ENCODE measurements at places on chromosomes 6 and 20. TPM values are rescaled to one million over a fixed set of nuclear protein-coding genes. Genes with fewer than 3 reads are reported as not detected.

CFAP61 gene
- not detected for polyA plus RNA-seq

UNC5CL gene
- 1.6 TPM for polyA plus RNA-seq

MAP7 gene
- 1.6 TPM for polyA plus RNA-seq

RARS2 gene
- 27.3 TPM for polyA plus RNA-seq

DNA sequence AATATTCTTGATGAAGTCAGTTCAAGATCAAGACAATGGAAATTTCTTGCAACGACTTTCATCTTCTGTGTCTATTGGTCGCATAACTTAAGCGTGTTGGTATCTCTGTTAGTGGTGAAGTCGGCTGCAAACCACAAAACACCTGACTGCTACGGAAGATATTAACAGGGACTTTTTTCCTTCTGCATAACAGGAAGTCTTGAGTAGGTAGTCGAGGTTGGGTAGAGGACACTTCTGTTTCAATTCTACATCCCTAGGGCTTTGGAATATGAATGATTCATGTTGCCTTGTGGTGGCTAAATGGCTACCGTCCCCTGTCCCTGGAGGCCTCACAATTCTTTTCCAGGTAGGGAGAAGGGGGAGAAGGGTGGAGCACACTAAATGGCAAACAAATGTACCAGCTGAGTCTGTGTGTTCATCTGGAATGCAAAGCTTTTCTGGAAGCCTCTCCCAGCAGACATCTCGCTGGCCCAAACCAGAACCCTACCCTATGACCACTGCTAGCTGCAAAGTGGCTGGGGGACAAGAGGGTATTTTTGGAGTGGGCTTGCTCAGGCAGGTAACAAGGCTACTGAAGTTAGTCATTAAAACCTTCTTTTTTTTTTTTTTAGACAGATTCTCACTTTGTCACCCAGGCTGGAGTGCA is 34.6 kb upstream of the NKX2-2 start:
- no peak for DNase-seq

- peak; percentile 7 for DNase-seq
These were observed 115.6 kb downstream of the TMEM170B start for GRCh38 chr6:11653028-11653583.

DNA sequence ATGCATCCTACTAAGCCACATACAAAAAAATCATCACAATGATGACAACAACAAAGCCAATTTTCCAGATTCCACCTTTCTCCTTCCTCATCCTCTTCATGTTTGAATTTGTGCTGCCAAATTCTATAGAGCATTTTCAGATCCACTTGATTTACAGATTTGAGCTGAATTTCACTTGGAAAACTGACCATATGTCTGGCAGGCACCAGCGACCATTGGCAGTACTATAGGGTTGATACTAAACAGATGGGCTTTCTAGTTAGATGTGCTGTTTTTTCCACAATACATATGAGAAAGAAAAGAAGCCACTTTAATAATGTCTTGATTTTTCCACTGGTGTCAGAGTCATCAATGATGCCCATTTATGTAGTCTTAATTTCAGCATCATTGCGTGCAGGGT is 127.0 kb downstream of the PHACTR3 start:
- DNase-seq = no peak

- no peak for DNase-seq
These were observed 29.6 kb upstream of the SAYSD1 start for GRCh38 chr6:39144481-39145173.

- no peak for DNase-seq
These were observed 21.1 kb downstream of the FOXC1 start for GRCh38 chr6:1630771-1631217.

- no peak for DNase-seq
These were observed 4.5 kb downstream of the RIPOR2 start for GRCh38 chr6:24931296-24931695.

DNA sequence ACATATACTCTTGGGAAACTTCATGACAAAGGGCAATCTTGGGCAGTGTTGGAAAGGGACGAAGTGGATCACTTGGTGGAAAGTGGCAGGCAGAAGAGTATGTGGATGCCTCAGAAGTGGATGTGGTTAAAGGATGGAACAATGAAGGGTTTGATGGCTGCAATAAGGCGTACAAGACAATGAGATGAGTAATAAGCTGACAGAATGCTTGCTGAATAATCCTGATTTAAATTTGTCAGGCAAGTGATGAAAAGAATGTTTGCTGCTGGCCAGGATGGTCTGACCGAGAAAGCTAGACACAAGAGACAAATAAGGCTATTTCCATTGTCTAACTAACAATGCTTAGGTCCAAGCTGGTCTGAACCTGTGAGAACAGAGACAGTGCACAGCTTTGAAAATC is 61.6 kb upstream of the CEP85L start:
- DNase-seq = no peak

Data from CD14-positive monocyte (primary cell).